ENCODE measurements at places on chromosomes 11 and 22. TPM values are rescaled to one million over a fixed set of nuclear protein-coding genes. Genes with fewer than 3 reads are reported as not detected.

- DNase-seq = peak; percentile 46
Measured at GRCh38 chr11:76380159-76380976, 564 bp downstream of the THAP12 start.

Gene FZD4
- total RNA-seq = 0.05 TPM

Gene NRGN
- total RNA-seq = 1.2 TPM

GRCh38 chr11:78666675-78667160, 92.1 kb upstream of the NARS2 start:
- no peak for DNase-seq

Gene BTBD18
- not detected for total RNA-seq

DNA sequence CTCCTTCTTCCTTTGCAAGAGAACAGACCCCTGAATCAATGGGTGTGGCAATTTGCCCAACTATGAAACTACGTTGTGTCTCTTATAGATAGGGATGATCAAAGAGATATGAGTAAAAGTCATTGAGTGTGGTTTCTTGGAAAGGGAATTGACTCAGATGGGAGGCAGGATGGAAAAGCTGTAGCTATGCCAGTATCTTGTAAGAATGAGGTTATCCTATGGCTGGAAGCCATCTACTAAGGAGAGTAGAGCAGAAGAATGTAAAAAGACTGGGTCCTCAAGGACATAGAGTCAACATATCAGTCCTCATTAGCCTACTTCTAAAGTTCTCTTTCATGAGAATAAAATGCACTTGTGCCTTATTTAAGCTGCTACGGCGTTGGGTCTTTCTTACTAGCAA, 78.9 kb upstream of the POU2AF2 start:
- no peak for DNase-seq

Gene LDHAL6A
- total RNA-seq = not detected

DNA sequence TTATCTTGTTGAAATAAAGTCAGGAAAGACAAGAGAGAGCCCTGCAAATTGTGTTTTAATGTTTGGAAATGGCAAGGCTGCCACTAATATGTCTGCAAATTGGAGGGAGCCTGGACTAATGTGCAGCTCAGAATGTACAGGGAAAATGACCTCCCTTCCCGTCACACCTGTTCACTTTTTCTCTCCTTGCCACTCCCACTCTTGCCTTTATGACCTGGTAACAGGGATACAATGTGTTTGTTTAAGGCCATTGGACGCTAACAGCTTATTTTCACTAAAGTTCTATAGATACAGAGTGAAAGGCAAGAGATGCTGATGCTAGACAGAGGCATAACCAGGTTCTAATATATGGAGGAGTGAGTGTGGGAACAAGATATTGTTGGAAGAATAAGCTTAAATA, 203.9 kb downstream of the RAB38 start:
- no peak for DNase-seq

DNA sequence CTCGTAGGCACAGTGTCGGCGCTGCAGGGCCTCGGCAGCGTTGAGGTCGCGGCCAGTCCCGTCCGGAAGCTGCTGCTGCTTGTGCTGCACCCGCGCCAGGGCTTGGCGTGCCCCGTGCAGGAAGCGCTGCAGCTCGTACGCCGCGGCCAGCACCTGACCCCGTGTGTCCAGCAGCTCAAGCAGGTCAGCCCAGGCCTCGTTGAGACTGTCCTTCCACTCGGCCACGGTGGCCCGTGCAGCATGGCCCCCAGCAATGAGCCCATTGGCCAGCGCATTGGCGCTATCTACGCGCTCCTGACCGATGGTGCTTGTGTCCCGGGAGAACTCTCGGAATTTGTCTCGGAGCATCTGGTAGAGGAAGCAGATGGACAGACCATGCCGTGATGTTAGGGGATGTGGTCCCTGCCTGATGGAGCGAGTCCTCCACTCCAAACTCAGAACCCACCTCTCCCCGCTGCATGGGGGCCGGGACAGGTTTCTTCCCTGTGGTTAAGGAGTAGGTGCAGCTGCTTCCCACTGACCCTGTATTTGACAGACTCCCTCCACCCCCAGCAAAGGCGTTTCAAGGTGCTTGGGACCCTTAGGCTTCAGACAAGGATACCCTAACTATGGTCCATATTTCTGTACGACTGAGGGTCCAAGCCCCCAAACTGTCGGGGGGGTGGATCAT, 13.8 kb upstream of the RBM4B start:
- DNase-seq = no peak

Gene CBX7
- 17.6 TPM for total RNA-seq

GRCh38 chr11:20464518-20464917, 77.0 kb downstream of the PRMT3 start:
- no peak for DNase-seq

DNA sequence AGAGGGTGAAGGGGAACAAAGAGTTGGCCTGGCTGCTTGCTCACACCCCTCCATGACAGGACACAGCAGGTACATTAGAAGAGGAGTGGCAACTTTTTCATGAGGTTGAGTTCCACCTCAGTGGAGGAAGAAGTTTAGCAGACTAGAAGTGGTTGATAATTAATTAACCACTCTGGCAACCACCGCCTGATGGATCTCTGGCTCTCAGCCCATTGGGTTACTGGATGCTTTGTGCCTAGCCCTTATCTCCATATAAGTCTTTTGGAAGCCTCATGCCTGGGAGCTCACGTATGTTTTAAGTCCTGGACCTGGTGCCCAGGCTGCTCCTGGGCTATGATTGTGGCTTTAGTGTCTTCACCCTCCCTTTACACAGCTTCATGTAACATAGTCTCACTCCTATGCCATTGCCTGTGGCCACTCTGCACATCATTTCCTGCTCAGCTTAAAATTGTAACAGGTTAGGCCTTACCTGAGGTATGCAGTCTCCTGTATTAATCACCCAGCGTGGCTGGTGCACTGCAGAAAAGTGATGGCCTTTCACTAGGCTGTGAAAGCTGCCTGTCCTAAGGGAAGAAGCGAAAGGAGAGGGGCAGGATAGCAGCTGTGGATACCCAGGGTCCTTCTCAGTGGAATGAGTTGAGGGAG, 72.7 kb upstream of the CRTAM start:
- DNase-seq = no peak

DNA sequence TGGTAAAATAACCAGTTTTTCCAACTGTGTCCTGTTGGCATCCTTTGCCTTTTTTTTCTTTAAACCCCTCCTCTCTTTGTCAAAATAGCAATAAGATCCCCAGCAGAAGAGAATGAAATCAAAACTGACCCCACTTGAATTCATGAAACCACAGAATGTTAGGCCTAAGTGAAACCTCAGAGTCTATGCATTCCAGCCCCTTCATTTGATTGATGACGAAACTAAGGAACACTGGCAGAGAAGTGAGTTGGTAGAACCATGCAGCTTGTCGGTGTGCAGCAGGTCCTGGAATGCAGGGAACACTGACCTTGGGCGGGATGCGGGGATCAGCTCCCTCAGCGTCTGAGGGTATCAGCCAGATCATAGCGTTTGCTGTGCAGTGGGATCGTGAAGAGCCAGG, 57.5 kb downstream of the GRK3 start:
- DNase-seq = no peak

GRCh38 chr11:16195651-16196050, 160.7 kb downstream of the SOX6 start:
- DNase-seq = no peak

DNA sequence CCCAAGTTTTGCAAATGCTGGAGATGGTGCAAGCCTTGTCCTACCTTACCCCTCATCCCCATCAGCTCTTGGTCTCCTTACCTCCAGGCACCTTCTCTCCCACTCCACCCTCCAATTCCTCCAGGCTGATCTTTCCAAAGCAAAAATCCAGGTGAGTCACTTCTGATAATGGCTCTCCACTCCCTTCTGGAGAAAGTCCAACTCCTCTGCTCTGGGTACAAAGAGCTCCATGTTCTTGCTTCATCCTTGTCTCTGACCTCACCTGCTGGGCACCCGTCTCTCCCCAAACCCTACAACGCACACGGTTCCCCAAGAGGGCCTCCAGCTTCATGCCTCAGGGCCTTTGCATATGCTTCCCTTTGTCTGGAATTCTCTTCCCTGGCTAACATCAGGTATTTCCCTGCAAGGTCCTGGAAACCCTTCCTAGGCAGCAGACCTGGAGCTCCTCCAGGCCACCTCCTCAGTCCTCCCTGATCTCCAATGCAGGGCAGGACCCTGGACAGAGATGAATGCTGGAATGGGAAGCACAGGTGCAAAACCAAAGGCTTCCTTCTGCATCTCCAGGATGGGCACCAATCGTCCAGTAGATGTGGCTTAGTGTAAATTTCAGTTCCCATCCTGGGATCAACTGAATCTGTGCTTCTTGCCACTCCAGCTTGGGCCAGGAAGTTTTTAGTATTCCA, 22.7 kb downstream of the IFT27 start:
- DNase-seq = no peak

DNA sequence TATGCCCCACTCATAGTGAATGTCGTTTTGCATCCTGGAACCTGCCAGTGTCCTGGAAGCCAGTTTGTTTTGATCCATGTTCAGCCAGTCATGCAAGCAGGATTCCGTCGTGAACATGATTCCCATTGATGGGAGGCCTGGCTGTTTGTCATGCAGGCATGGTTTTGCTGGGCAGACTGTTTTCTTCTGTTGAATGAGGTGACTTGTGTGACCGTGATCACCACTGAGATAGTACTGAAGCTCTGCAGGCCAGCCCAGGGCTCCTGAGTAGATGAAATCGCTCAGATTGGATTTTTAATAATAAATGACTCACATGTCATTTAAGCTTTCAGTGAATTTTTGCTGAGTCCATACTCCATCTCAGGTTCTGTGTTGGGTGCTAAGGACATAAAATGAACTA, 117.8 kb downstream of the PDE2A start:
- DNase-seq = no peak

GRCh38 chr11:61357233-61357893, 4.3 kb downstream of the CYB561A3 start:
- DNase-seq = no peak

DNA sequence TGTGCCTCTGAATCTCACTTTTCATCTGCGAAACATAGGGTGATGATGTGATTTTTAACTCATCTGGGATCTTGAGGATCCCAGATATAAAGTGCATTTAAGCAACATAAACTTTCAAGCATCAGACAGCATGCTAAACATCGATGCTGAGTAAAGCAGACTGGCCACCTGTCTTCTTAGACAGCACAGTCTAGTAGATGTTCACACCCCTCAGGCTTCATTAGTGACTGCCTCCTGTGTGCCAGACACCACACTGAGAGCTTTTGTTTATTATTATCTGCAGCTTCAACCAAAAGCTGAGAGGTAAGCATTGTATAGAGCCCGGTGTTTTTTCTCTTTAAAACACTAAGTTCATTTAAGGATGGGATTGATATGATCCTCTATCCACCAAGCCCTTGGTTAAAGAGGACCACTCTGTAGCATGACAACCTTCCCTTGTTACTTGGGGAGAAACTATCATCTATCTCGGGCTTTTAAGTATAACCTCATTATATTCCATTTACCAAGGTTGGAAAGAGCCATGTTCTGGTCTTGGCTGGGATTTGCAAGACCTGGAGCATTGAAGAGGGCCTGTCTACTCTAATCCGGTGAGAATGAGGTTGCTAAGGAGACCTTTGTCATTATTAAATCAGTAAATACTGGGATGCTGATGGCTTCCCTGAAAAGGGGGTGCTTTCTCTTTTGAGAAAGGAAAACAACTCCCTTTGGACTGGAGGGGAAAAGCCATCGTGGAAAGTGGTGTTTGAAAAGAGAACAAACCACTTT, 114.2 kb upstream of the SEZ6L start:
- no peak for DNase-seq

GRCh38 chr11:64804346-64805210, 1.6 kb upstream of the MAP4K2 start:
- DNase-seq = no peak

GRCh38 chr11:121472312-121472711, 19.5 kb upstream of the SORL1-AS1 start:
- no peak for DNase-seq

Gene GSTP1
- 363 TPM for total RNA-seq

- DNase-seq = no peak
Measured at GRCh38 chr11:128598506-128599150, 11.3 kb upstream of the ETS1 start.
